Ureter (tissue), 1 donor: ENCODE measurements at places on chromosomes 5 and 9.

- DNase-seq: no peak
Measured at GRCh38 chr5:169606279-169606678, 22.7 kb downstream of the SPDL1 start.

DNA sequence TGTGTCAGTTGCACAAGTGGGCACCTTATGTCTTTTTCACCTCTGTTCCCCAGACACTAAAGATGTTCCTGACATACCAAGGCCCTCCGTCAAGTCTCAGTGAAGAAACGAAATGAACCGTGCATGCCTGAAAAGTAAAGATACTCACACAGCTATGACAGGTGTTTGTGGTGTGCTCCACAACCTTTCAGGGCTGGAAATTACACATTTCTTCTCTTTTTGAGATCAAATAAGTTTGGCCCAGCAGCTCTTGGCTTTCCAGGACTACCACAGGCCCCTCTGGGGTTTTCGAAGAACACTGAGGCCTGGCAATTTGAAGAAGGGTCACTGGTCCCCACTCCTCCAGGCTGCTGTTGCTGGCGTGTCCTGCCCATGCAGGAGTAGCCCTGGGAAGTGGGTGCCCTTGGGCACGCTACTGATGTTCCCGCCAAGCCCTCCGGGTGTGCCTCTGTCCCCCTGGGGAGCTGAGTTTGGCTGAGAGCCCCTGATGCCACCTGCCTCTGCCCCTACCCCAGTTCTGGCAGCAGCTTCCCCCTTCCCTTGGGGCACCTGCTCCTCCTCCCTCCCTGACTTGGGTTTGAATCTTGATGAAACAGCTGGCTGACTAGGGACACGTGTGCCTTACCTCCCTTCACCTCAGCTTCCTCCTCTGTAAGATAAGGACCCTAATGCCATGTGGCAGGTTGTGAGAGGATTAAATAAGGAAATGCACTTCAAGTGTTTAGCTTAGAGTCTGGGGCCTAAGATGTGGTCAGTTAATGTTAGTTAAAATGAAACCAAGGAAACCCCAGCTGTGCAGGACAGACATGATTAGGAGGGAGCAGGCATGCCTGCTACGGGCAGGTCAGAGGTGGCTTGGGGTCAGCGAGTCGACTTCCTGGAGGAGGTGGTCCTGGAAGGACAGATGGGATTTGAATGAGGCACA is 49.1 kb upstream of the GADD45G start:
- no peak for DNase-seq

GRCh38 chr5:137192293-137192743 is 306.8 kb downstream of the SPOCK1 start:
- DNase-seq: no peak

GRCh38 chr5:68424799-68425537 is 209.4 kb downstream of the PIK3R1 start:
- no peak for DNase-seq

DNA sequence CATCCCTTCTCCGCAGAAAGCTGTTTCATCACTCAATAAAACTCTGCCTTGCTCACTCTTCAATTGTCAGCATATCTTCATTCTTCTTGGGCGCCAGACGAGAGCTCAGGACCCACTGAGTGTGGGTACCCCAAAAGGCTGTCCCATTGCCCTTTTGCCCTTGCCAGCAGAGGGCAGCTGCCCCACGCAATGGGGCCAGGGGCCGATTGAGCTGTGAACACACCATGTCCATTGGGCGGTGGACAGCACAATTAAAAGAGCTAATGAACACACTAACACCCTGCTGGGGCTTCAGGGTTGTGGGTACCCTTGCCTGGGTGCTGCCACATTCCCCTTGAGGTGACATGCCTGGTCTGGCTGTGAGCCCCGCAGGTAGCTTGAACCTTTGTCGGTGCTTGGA is 487.2 kb upstream of the NUDT12 start:
- DNase-seq: no peak

GRCh38 chr9:3941758-3942157 is 358.1 kb downstream of the GLIS3 start:
- DNase-seq: no peak

GRCh38 chr9:105131981-105132380 is 112.5 kb upstream of the SLC44A1 start:
- DNase-seq: no peak

DNA sequence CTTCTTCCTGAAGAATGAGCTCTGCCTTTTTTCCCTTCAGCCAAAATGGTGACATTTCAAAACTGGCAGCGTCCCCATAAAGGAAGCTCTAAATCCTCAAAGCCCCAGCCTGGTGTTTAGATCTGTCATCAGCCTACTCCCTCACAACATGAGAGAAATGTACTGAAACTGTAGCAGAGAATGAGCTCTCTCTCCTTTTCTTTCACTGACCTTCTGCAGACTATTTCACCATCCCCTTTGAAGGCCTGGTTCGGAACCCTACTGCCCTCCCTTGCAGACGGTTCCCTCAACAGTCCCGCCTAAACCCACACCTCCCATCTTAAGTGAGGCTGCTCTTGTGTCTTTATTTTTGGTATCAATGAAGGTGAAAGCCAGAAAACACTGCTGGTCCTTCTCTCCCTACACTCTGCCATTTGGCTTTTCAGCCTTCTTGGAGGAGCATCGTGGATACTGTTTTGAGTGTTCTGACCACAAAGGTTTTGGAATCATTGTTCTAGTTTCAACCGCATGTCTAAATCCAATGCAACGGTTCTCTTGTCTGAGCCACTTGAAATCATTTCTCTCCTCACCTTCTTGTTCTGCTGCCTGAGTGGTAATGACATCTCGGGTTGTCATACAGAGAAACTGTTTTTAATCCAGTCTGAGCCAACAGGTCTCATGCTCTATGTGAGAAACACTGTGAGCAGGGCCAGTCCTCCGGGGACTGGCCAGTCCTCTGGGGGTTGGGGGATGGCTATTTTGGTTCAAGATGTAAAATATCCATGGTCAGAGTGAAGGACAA is 39.0 kb downstream of the ITK start:
- no peak for DNase-seq

DNA sequence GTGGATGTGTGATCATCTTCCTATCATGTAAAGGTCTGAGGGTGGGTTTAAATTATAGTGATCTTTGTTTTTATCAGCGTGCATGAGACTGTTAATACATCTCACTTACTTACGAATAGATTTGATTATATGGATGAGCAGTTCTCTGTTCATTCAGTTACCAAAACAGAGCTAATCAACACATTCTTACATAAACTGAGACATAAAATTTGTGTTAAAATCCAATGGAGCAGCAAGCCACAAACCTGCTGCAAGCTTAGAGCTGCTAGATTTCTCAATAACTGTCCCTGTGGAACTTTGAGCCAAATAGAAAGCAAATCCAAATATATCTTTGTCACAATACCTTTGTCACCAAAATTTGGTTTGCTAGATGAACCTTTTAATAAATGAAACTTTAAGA is 50.1 kb downstream of the NUDT12 start:
- no peak for DNase-seq

GRCh38 chr9:69070201-69070600 is 34.6 kb downstream of the FXN start:
- DNase-seq: no peak

- DNase-seq: no peak
Measured at GRCh38 chr5:126535856-126536545, 59.0 kb downstream of the ALDH7A1 start.

DNA sequence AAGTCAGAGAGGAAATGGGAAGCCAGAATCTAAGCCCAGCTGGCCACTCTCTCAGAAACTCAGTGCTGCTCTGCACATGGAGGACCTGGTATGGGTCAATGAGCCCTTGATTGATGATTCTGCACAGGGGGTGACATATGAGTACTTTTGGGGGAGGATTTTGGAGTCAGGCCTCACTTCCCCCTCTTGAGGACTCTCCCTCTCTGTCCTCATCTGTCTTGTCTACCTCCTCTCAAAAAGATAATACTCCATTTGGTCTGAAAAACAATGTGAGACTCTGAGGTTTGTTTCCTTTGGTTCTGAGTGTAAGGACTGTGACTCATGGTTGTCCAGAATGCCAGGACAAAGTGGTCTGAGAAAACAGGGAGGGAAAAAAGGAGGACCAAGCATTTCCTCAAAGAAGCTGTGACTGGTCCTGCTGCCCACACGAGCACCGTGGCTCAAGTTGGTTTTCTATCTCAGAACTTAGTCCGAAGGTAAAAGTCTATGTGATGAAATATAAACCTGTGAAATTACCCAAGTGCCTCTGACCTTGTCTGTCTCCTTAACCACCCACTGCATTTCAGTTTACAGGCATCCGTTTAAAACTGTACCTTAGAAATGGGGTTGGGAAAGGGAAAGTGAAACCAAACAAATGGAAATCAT is 11.1 kb downstream of the TTC39B start:
- no peak for DNase-seq

DNA sequence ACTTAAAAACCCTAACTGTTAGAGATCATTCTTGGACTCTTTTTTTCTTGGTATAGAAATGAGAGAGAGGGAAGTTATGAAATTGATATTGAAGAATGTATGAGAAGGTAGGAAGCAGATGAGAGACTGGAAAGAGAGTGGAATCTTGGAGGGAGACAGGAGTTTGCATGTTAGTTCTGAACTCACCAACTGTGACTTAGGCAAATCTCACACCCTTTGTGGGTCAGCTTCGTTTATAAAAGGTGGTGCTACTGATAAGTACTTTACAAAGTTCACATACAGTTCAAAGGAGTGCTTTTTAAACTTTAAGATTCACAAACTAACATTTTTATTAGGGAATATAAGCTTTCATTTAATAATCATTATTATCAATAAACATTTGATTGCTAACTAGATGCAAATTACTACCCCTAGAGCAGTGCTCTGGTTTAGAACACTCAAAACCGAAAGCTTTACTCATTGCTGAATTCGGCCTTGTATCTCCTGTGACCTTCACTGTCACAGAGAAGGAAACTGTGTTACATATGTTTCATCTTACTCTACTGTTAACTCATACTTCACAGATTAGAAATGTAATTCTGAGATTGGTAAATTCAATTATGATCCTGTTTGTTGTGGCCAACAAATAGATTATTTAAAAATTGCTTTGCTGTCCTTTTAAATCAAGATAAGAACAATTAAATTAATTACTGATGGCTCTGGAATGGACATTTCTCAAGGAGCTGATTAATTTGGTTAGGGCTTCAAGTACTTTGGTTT is 143.2 kb downstream of the RMI1 start:
- no peak for DNase-seq

DNA sequence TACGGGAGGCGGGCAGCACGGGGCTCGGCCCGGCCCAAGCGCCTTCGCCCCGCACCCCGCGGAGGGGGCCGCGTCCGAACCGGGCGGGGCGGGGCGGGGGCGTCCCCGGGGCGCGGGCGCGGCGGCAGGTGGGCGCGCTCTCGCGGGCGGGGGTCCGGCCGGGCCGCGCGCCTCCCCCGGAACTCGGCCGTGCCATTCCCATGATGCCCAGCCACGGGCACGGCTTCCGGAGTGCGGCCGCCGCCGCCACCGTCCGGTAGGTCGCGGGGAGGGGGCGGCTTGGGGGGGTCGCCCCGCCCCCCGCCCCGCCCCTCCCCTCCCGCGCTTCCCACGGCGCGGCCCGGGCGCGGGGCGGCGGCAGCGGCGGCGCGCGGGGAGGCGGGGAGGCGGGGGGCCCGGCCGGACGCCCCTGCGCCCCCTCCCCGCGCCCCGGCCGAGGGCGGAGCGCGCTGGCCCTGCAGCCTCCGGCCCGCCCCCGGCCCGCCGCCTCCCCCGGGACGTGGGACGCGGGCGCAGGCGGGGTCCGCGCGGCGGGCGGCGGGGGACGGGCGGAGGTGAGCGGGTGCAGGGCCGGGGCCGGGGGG is at the start of gene PPP1R26:
Gene PPP1R26 (plus strand): TSS at position 314 of the 584 bp plus-strand sequence. CDS start 4,729 bp downstream, outside the sequence.
- DNase-seq: no peak

DNA sequence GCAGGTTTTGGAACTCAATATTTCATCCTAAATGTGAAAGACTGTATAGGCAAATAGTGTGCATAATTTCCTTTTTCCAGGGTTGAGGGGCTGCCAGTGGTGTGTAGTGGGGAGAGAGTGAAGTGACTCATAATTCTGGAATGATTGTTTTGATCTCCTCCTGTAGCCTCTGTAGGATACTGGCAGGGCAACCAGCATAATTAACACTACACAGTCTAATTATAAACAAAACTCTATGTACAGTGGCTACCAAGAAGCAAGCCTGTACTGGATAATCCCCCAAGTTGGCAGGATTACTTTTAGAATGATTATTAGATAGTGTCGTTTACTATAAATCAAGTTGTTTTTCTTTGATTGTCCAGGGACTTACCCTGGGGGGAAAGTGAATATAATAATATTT is 32.2 kb downstream of the LNPEP start:
- DNase-seq: no peak

- DNase-seq: no peak
Measured at GRCh38 chr5:7941692-7942091, 72.7 kb downstream of the MTRR start.

DNA sequence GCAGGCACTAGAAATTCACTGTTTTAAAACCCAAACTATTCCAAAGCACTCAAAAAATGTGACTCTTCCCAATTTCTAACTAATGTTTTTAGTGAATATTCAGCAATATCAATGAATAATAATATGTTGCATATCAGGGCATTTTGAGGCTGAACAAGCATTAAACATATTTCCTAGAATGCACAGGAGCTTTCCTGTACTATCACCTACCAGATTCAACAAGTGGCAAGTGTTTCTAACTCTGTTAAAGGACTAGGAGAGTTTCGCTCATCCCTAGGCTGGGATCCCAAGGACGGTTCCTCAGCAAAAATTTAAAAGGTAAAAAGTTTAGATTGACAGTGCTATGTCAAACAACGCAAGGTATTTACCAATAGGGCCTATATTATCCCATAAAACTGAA is 21.0 kb downstream of the GNE start:
- DNase-seq: no peak

- no peak for DNase-seq
Measured at GRCh38 chr9:12955510-12956163, 180.8 kb downstream of the LURAP1L start.

GRCh38 chr5:111631328-111631727 is 119.0 kb upstream of the STARD4 start:
- DNase-seq: no peak

GRCh38 chr5:56900395-56900794 is 9.0 kb upstream of the SETD9 start:
- no peak for DNase-seq
